GM12864 (cell line): ENCODE measurements at places on chromosomes 16 and 17.
A peak's percentile ranks its signal among the peaks of the same experiment; 100 is the strongest.

DNA sequence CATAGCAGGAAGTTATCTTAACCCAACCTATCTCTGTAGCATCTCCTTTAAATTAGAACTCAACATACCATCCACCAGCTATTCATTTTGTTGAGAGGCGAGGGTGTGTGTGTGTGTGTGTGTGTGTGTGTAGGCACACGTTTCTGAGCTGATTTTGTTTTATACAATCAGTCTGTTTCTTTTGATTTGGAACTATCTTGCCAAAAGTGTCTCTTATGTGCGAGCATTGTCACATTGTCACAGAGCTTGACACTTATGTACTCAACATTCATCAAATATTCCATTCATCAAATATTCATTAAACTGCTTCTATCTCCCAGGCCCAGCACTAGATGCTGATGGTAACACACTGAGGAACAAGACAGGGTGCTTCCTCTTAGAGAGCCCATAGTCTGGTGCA is 180.4 kb downstream of the HAPSTR1 start:
- no peak for DNase-seq

GRCh38 chr17:71846561-71847110 is 274.2 kb upstream of the SOX9 start:
- DNase-seq, result no peak

DNA sequence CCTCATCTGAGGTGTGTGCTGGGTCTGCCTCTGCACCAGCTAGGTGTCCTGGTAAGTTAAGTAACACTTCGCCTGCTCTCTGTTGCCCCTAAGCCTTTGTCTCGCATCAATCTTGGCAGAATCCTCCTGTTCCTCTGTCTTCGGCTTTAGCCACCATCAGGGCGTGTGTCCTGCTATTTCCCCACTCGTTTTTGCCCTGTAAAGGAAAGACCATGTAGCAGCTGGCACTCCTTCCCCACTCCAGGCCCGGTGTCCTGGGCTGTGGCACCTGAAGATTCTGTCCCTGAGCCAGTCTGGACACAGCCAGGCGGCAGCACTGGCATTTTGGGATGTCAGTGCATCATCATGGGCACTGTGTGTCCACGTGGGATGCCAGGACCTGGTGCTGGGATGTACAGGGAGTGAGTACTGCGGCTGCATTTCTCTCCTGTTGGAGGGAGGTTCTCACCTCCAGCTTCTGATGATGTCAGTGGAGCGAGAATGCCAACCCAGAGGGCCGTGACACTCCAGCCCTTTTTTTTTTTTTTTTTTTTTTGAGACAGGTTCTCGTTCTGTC is 26.2 kb upstream of the FOXK2 start:
- no peak for DNase-seq

GRCh38 chr17:56910509-56911235 is 3.2 kb downstream of the TRIM25 start:
- no peak for DNase-seq

DNA sequence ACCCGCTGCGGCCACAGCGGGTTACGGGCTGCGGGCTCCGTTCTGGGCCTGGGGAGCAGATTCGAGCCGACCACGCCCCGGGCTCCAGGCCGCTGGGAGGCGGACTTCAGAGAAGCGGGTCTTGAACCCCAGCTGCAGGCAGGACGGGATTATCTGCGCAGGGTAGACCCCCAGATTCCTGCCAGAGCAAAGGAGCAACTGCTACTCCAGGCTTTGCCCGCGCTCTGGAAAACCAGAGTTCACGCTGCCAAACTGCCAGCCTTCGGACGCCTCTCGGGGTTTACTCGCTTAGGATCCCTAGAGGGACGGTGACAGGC is 301 bp upstream of the ULK2 start:
- no peak for DNase-seq

- no peak for DNase-seq
Measured at GRCh38 chr16:46982335-46982734, 8.9 kb upstream of the DNAJA2 start.

DNA sequence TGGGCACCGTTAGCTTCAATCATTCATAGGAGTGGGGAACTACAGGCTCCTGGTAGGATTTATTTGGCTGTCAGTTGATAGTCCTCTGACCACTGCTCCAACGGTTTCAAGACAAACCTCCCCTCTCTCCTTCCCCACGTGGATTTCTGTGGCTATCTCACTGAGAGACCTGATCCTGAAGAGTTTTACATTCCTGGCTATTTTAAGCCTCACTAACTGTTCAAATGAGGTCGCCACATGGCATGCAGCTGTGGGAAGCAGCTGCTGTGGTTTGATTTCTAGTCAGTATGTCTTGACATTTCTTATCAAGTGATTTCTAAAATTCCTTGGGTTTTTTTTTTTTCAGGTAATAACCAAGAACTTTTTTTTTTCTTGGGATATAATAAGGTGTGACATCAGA is 38.3 kb downstream of the CDK5R1 start:
- no peak for DNase-seq

GRCh38 chr17:67773246-67773645 is 52.1 kb upstream of the BPTF start:
- DNase-seq, result no peak

- DNase-seq, result no peak
Measured at GRCh38 chr16:82033006-82033405, 2.0 kb upstream of the HSD17B2 start.

GRCh38 chr16:17382949-17383863 is 87.6 kb downstream of the XYLT1 start:
- no peak for DNase-seq

- DNase-seq, result peak; percentile 61
Measured at GRCh38 chr17:45227101-45227925, 5.6 kb downstream of the FMNL1 start.

DNA sequence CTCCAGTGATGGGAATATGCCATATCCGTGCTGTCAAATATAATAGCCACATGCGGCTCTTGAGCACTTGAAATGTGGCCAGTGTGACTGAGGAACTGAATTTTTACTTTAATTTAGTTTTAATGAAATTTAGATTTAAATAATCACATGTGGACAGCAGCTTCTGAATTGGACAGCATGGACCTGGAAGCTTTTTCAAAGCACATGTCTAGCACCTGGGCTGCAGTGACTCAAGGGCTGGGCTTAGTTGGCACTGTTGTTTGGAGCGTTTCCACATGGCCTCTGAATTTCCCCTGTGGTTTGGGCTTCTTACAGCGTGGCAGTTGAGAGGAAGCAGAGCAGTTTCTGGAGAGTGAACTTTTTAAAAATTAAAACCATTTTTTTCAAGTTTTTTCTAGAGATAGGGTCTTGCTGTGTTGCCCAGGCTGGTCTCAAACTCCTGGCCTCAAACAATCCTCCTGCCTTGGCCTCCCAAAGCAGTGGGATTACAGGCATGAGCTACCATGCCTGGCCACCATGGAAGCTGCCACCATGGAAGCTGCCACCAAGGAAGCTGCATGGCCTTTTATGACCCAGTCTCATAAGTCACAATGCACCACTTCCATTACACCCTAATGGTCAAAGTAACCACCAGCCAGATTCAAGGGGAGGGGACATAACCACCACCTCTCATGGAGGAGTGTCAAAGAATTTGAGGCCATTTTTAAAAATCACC is 6.7 kb upstream of the TOB1 start:
- no peak for DNase-seq

- DNase-seq, result no peak
Measured at GRCh38 chr16:78993346-78993745, 607.2 kb downstream of the MAF start.

DNA sequence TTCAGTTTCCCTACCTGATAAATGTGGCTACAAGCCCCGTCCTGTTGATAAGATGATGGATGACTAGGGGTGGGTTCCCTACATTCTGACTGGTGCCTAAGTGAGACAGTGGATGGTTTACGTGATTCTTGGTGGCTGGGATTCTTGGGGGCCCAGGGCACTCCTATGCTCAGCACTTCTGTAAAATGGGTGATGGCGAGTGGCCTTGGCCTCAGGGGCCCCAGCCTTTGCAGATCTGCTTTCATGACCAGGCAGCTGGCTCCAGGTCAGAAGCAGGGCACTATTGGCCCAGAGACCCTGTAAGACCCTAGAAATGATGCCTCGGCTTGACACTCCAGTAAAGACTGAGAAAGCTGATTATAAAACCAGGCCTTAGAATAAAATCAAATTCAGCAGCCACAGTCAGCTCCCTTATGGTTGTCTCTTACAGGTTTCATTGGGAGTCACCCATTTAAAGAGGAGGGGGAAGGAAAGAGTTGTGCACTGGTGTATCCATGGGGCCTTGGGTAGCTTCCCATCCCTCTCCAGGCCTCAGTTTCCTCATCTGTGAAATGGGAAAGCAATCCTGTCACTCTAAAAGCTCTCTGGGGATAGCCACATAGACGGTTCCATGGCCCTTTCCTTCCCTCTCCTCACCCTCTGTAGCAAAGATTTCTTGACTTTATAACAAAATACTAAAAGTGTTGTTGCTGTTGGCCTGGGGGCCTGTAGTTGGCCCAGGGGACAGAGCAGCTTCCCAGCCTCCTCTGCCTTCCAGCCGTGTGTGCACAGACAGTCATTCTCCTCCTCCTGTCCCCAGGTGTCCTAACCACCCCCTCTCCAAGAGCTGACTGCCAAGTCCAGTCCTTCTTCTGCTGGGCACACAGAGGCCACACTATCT is 1.2 kb downstream of the SNX20 start:
- DNase-seq, result no peak
